ENCODE measurements at places on chromosomes 1 and 21. TPM values are rescaled to one million over a fixed set of nuclear protein-coding genes. Genes with fewer than 3 reads are reported as not detected.

The ITGB2 gene
- 3.5 TPM for total RNA-seq

The PAQR6 gene
- 0.30 TPM for total RNA-seq

The KCNH1 gene
- total RNA-seq, result not detected

The KCNQ4 gene
- total RNA-seq, result 0.08 TPM

The MCOLN3 gene
- 1.7 TPM for total RNA-seq

The IGSF21 gene
- total RNA-seq, result not detected

The GBP7 gene
- not detected for total RNA-seq

The LMX1A gene
- not detected for total RNA-seq

The SLC30A10 gene
- total RNA-seq, result not detected

The LCE1C gene
- 1.1 TPM for total RNA-seq

The GREM2 gene
- not detected for total RNA-seq

The ACTL8 gene
- total RNA-seq, result not detected

The LCE1B gene
- total RNA-seq, result 0.11 TPM
